ENCODE measurements at places on chromosomes 7 and 10.

GRCh38 chr10:78448470-78448869 is 414.8 kb downstream of the RPS24 start:
- DNase-seq, result no peak

- DNase-seq, result no peak
Measured at GRCh38 chr7:120775755-120776154, 82.2 kb downstream of the TSPAN12 start.

GRCh38 chr10:87523731-87524130 is 19.0 kb downstream of the MINPP1 start:
- no peak for DNase-seq

GRCh38 chr10:89695307-89695706 is 6.1 kb upstream of the KIF20B start:
- DNase-seq, result no peak

- no peak for DNase-seq
Measured at GRCh38 chr10:112927980-112928379, 22.1 kb upstream of the TCF7L2 start.

GRCh38 chr10:62087329-62087728 is 181.3 kb downstream of the RTKN2 start:
- DNase-seq, result no peak

- DNase-seq, result no peak
Measured at GRCh38 chr10:51479711-51480110, 219.7 kb downstream of the CSTF2T start.

- DNase-seq, result no peak
Measured at GRCh38 chr10:35204650-35205319, 78.1 kb downstream of the CREM start.

GRCh38 chr10:103548581-103549348 is 55.3 kb downstream of the NEURL1 start:
- DNase-seq, result no peak

DNA sequence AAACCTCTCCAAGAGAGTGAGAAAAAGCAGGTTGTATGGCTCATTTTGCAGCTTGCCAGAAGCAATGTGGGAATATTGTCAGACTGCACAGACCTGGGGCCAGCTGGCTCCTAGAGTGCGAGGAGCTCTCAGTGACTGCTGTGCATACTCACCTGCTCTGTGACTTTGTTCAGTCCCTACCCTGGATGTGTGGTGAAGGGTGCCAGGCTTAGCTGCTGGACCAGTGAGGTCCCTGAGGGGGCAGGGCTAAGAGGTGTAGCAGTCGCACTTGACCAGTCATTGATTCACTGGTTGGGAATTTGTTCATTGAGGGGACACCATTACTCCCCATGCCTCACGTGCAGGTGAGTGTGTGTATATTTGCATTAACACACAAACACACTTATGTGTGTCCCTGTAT is 60.1 kb downstream of the IKZF1 start:
- no peak for DNase-seq

DNA sequence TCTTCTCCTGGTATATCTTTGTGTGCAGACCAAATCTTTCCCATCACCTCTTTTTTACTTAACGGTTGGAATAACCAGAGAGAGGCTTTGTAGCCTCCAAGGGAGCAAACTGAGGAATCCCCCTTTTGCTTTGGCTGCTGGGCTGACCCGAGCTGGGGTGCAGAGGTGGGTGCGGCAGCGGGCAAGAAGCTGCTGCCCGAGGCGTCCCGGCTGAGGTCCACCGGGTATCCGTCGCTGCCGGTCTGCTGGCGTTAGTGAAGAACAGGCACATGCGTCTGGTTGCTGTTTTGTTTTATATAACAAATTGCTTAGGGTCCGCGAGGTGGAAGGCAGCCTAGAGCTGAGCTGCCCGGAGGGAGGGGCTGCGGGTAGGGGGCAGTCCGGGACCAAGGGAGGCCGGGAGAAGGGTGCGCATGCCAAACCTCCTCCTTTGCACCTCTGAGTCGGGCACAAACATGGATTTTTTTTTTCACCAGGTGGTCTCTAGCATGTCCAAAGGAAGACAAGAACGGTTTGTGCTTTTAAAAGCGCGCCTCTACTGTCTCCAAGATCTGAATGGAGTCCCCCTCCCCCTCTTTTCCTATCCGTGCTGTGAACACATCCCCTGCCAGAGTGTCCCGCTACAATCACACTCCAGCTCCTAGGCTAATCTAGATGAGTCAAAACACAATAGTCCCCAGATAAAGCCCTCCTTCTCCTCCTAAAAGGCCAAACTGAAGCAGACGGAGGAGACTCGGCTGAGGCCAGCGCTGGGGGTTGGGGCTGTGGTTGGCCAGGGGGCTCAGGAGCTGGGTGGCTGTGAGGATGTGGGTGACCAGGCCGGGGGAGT is 6.8 kb upstream of the GATA3 start:
- no peak for DNase-seq

DNA sequence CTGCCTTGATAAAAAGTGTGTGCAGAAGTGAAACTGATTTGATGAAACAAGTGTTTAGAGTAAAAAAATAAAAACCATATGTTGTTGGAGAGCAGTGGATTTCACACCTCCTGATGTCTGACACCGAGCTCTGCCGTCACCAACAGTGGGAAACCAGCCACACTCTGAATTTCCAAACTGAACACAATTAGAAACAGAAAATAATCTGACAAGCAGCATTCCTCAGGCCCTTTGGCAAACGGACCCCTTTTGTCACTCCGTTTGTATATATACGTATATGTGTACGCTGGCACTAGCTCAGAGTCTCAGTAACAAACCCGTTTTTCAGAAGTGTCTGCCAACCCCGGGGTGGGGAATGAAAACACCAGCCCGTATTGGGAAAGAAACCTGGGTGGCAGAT is 32.4 kb downstream of the TACC2 start:
- no peak for DNase-seq

DNA sequence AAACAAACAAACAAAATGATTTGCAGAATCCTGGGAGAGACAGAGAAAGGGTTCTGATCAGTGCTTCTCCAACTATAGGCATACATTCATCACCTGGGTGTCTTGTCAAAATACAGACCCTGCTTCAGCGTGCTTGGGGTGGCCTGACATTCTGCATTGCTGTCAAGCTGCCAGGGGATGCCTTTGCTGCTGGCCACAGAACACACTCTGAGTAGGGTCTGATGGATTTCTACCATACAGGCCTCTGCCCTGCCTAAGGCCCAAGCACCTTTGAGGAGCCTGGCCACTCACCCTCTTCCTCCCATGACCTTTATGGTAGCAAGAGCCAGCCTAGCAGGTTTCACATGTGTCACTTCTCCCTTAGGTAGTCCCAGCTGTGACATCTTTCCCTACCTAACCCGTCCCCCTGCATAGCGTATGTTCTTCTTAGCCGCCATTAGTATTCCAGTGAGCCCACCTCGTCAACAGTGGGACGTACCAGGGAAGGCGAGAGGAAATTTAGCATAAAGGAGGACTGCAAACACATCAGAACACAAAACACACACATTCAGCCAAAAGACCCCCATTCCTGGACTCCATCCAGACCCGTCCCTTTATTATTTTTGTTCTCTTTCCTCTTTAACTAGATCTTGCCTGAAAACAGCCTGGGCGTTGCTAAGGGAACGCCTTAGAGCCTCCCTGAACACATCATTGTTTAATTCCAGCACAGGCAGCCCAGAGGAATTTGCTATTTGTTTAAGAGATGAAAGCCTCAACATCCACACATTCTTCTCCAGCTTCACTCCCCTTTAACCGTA is 43.9 kb upstream of the PODXL start:
- DNase-seq, result no peak

- no peak for DNase-seq
Measured at GRCh38 chr10:87694011-87694794, 34.5 kb downstream of the PAPSS2 start.

GRCh38 chr10:85168243-85168642 is 839.9 kb downstream of the CCSER2 start:
- no peak for DNase-seq

DNA sequence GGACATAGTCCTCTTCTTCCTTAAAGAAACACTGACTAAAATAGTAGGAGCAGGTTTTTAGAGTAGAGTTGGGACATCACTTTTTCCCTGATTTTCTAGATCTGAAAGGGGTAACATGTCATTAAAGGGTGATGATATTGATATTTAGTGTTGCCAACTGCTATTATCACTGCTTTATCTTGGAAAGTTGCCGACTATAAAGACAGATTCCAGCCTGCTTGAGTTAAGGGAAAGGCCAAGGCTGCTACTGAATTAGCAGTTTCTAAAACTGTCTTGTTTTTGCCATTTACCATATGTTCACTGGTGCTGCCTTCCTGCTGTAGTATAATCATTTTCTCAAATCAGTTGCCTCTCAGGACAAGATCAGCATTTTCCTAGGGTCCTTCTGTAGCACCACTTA is 29.7 kb downstream of the AP3M1 start:
- DNase-seq, result no peak

GRCh38 chr10:29828440-29828894 is 193.7 kb upstream of the SVIL start:
- no peak for DNase-seq

DNA sequence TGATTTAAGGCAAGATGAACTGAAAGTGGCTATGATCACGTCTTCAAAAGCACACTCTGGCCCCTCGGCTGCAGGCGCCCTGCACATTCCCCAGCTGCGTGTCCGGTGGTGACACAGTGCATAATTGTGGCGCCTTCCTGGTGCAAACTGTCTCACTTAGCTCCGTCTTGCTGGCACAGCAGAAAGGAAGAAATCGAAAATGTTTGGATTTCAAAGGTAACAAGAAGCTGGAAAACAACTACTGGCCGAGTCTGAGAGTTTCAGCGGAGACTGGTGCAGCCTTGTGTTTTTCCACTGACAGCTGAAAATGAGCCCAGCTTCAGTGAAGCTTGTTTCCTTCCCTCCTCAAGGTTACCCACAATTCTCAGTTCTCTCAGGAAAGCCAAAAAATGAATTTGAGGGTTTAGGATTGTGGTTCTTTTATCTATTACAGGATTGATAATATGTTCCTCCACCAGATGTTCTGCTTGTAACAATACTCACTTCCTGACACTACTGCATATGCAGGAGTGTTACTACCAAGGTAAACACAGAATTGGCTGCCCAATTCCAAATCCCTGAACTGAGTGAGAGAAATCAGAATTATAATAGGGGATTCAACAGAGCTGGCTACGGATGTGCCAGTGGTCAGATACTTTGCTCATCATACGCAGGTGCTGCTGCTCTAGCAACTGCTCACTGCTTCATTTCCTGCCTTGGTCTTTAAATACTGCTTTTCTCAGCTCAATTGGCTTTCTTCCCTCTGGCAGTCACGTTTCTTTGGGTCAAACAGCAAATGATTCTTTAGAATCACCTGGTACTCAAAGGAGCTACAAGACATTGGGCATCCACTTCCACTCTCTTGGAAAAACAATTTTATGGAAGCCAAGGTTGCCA is 63.7 kb downstream of the TRUB1 start:
- no peak for DNase-seq

DNA sequence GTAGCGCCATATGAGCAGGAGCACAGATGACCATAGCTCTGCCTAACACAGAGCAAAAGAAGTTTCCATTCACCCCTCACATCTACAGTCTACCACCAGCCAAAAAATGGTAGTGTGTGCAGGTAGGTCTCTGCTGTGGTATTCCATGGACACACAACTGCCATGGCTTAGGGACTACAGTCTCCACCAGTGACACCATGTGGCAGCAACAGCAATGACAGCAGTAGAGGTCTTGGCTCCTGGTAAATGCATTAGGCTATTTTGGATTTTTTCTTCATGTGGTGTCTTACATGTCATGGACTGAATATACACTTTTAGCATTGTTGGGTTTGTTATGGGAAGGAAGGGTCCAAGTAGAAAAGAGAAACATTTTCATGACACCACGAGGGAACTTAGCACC is 70.1 kb upstream of the CABCOCO1 start:
- DNase-seq, result no peak

DNA sequence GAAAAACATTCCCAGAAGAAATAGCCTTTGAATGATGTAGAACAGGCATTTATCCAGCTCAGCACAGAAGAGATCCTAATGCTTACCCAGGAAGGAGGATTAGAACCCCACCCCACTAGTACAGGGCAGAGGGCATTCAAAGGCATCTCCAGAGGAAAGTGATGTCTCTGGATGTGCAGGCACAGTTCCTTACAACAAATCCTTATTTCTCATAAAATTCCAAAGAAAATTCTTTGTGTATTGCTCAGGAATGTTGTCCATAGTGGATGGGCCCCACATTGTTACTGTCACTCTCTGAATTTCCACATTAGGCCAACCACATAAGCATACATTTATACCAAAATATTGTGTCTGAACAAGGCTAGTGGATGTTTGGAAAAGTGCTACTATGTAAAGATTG is 243.0 kb downstream of the ADRA2A start:
- no peak for DNase-seq

DNA sequence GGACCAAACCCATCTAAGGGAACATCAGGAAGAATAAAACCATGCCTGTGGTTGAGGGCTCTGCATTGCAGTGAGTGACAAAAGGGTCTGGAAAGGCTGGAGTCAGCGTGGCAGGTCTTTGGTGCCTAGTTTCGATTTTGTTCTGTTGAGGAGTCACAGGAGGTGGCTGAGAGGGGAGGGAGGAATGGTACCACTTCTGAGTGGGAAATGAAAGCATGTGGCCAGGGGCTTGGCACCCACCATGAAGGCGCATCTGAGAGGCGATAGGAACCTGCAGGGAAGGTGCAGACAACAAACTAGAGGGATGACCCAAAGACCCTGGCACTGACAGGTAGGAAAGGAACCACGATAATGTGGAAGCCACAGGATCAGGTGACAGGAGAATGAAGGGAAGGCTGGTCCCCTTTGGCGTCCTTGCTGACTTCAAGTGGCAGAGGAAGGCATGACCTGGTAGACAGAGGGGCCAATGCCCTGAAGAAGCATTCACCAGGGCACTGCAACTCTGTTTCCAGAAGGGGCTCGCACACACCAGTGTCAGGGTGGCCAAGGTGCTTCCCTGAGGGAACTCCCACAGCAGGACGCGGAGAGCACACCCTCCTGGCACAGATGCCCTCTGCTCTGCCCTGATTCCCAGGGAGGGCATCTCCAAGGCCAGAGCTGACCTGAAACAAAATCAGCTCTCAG is 41.7 kb downstream of the HIPK2 start:
- no peak for DNase-seq

DNA sequence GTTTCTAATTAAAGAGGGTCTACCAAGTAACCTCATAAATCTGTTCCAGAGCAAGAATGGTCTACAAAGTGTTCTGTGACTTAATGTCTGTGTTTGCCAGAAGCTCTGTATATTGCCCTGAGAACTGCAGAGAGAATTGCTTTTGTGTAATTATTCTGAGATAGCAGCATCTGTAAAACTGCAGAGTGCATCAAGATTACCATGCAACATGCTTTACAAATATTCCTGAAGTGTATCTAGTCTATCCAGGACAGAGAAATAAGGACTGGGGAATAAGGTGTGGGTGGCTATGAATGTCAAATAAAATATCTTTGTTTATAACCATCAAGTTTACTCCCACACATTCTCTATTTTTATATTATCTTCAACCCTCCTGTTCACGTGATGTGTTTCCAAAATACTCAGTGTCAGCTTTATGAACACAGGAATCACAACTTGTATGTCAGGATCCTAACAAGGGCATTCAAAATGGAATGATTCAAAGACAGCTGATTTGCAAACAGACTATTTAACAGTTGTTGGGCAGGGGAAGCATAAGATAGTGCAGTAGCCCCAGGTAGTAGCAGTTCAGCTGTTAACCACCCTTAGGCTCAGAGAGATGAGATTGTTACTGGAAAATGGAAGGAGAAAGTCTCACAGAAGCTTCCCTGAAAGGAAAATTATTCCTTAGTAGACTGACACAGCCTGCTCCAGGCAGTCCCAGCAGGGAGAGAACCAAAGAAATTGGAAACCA is 15.3 kb upstream of the LIPA start:
- no peak for DNase-seq

GRCh38 chr10:71035511-71036296 is 147.3 kb upstream of the PCBD1 start:
- DNase-seq, result no peak

- DNase-seq, result no peak
Measured at GRCh38 chr7:146054909-146055308, 61.7 kb upstream of the CNTNAP2 start.
